ENCODE measurements at places on chromosomes 5 and 9. TPM values are rescaled to one million over a fixed set of nuclear protein-coding genes. Genes with fewer than 3 reads are reported as not detected.

DNA sequence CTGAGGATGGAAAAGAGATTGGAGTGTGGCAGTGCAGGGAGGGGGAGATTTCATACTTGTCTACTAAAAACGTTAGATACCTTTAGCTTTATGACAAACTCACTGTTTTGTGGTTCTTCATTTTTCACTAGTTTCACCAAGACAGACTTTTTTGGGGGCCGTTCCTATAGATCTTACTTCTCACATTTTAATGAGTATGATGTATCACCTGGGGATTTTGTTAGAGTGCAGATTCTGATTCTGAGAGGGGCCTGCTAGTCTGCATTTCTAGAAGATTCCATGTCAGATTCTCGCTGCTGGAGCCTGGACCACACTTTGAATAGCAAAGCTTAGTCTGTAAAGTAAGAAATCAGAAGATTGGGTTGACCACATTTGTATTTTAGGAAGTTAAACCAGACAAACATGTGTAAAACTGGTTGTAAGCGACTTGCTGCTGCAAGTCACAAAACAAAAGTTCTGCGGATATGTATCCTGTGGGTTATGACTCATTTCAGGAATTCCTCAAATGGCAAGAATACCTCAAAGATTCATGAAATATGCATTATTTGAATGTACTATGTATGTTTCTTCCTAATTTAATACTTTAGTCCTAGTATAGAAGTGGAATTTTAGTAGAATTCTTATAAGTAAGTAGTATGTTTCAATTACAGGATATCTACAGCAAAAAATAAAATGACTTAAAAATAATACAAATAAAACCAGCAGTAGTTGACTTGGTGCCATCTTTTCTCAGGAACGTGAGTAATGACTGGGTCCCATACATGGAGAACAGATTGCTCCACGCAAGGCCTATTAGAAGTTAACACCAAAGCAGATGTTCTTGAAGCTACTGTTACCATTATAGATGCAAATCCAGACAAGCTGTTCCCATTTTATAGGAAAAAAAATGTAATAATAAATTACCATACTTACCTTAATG, 27.8 kb downstream of the NFIL3 start:
- no peak for DNase-seq

Gene PROB1
- polyA plus RNA-seq, result 2.2 TPM

- no peak for DNase-seq
Measured at GRCh38 chr5:24365406-24365805, 279.4 kb downstream of the CDH10 start.

- DNase-seq, result no peak
Measured at GRCh38 chr5:6754766-6755165, 41.5 kb downstream of the TENT4A start.

Gene IFNK
- polyA plus RNA-seq, result not detected

DNA sequence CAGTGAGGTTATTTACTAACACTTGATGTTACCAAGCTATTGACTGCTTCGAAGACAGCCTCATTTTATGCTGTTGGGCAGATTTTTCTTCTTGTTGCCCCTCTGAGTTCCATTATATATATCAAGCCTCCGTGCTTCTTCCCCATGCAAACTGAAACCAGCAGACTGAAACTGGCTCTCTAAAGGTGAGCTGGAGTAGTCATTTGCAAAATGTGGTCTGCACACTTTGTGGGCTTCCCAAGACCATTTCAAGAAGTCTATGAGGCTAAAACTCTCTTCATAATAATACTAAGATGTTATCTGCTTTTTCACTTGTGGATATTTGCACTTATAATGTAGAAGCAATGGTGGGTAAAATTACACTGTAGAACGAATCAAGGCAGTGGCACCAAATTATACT, 13.9 kb downstream of the SLC36A1 start:
- DNase-seq, result no peak

Gene SPATA31D4
- polyA plus RNA-seq, result not detected

DNA sequence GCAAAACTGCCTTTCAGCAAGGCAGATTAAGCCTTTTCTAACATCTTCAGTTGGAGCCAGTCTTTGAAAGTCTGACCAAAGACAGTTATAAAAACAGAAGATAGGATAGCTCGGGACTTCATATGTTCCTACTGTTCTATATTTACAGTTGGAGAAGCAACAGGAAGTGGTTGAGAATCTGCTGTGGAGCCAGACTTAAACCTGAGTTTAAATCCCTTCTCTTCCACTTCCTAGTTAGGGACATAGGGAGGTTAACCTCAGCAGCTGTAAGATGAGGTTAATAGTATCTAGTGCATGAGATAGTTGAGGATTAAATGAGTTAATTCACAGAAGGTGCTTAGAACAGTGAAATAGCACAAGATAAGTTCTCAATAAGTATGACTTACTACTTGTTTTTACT, 84.5 kb upstream of the FREM1 start:
- DNase-seq, result no peak
